Astrocyte of the hippocampus (primary cell): ENCODE measurements at places on chromosomes 1 and 21.

- peak; percentile 28 for DNase-seq
Observed at GRCh38 chr1:153353226-153353947, 4.3 kb upstream of the S100A9 start.

GRCh38 chr1:63807046-63807445 lies 33.2 kb downstream of the ROR1 start:
- no peak for DNase-seq

DNA sequence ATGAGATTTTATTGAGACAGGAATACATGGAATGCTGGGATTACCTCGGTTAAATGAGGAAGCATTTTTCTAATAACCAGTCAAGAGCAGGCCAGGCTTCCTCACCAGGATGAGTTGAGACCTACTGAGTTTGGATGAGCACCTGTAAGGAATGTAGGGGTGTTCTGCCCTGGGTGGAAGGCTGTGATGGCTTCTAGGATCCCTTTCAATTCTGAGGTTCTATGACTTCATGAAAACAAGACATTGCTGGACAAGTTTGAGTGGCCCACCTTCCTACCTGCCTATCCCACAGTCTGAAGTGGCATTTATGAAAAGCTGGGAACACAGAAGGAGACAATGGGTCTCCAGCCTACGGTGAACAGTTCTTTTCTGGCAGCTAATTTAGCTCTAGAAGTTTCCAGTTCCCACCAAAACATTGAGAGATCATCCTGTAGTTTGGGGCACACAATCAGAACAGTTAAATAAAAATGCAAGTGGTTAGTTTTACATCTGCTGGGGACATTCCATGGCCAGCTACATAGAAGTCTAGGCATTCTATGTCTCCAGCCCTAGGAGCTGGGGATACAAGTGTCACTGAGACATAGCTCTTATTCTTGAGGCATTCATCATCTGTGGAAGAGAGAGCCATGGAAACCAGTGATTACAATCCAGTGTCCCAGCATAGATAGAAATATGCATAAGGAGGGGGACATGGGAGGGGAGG lies 51.3 kb upstream of the TSPAN2 start:
- no peak for DNase-seq

DNA sequence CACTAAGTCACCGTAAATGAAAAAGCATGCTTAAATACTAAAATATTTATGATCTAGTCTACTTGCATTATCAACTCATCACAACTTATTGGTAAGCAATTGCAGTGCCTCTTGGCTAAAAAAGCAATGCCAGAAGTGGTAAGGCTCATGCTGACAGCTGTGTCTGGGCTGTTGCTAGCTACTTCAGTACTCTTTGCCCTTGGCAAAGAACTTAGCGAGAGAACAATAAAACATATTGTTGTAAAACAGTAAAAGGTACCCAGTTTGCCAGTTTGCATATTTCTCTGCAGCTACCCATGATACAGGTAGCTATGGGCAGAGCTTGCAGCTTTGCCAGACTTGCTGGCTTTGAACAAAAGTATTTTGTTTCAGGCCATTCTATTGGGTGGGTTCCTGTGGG lies 73.1 kb downstream of the ATP6V1G3 start:
- no peak for DNase-seq

GRCh38 chr1:230210981-230211336 lies 143.9 kb downstream of the GALNT2 start:
- DNase-seq = no peak

- DNase-seq = peak; percentile 46
Observed at GRCh38 chr1:198234520-198235251, 77.9 kb downstream of the NEK7 start.

DNA sequence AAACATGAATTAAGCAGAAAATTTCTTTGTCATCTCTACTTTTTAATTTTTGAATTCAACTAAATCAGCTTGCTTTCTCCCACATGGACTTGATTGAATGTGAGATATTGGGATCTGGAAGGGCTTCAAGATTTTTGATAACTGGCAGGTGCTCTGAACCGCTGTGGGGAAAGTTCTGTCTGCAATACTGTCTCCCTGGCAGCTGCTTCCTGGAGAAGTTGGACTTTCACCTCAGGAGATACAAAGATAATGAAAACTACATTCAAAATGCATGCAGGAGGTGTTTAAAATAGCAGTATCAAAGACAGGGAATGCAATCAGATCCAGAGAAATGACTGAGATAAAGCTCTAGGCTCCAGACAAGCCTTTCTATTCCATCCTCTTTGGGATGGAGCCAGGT lies 338.3 kb downstream of the NEGR1 start:
- DNase-seq = no peak

DNA sequence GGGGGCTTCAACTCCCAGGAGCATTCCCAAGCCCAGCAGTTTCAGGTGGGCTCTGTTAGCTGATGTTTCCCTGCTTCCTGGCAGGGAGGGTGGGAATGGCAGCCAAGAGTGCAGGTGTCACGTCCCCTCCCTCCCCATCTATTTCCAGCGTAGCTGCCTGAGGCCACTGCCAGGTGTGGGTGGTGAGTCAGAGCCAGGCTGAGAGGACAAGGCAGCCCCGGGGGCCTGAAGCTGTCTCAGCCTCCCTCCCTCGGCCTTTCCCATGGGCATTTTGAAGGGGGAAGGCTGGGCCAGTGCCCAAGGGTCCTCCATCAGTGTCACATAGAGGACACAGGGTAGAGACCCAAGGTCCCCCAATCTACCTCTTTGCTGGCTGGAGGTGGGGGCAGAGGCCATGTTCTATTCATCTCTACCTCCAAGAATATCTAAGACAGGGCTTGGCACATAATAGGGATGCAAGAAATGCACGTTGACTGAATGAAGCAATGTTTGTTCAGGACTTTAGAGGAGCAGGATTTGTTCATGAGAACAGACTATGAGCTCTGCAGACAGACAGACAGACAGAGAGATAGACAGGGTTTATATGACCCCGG lies 34.4 kb upstream of the ID3 start:
- peak; percentile 67 for DNase-seq
